ENCODE measurements at places on chromosomes 5 and 9.
A peak's percentile ranks its signal among the peaks of the same experiment; 100 is the strongest.

GRCh38 chr5:68320413-68320986 lies 104.9 kb downstream of the PIK3R1 start:
- no peak for DNase-seq

DNA sequence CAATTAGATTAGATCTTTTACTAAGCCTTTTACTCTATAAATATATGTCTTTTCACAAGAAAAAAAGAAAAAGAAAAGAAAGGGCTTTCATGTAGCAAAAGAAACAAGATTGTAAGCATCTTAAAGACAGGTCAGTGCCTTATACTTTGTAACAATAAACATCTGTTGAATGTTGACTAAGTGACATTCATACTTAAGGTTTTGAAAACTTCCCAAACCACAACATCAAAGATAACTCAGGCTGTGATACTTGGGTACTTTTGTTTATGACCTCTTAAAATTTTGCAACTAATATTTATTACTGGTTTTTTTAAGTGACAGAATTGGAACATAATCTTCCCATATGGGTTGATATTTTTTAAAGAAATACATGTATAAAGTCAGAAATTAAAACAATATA lies 7.4 kb downstream of the GRAMD2B start:
- no peak for DNase-seq

GRCh38 chr9:88587885-88588649 lies 53.1 kb downstream of the NXNL2 start:
- DNase-seq, result peak; percentile 23

GRCh38 chr9:112848316-112849151 lies 42.1 kb downstream of the SLC46A2 start:
- DNase-seq, result peak; percentile 91

- no peak for DNase-seq
These were observed 81.0 kb upstream of the TLE4 start for GRCh38 chr9:79490657-79491248.

DNA sequence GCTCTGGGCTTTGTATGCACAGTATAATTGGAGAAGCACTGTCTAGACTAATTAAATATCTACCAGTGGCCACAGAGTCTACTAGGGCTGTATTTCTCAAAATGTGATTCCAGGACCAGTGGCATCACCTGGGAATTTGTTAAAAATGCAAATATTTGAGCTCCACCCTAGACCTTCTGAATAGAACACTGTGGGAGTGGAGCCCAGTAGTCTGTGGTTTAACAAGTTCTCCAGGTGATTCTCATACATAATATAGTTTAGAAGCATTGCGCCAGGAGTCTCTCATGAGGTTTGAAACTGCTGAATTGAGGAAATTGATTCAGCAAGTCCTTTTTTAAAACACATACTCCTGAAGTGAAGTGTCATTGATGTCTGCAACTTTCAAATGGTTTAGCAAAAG lies 74.7 kb downstream of the FCHO2 start:
- no peak for DNase-seq

DNA sequence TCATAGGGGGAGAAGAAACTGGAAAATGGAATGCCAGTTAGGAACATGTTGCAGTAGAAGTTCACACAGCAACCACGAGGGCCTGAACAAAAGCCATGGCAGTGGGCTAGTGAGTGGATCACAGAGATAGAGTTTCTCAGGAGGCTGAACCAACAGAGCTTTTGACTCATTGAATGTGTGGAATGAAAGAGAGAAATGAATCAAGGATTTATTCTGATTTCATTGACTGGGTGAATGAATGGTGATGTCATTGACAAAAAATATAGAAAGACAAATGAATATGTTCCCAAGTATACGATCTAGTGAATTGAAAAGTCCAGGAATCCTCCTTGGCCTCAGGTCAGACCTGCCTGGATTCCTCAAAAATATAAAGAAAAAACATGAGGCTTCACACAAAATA lies 99.2 kb downstream of the ZNF462 start:
- no peak for DNase-seq

DNA sequence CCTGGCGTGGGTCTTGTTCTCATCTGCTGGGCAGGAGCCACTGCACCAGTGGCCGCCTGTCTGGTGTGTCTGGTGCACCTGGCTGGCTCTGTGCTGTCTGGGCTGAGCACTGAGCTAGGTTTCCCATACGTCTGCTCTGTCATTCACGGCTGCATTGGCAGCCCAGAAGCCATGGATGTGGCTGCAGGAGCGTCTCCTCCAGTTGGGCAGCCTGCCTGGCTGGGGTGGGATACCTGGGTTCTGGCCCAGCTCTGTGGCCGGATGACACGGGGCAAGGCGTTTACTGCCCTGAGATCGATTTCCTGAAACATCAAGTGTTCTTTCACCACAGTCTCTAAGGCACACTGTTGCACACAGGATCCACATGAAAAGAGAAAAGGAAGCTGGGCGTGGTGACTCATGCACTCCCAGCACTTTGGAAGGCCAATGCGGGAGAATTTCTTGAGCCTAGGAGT lies 25.5 kb upstream of the SLC25A51 start:
- peak; percentile 44 for DNase-seq

DNA sequence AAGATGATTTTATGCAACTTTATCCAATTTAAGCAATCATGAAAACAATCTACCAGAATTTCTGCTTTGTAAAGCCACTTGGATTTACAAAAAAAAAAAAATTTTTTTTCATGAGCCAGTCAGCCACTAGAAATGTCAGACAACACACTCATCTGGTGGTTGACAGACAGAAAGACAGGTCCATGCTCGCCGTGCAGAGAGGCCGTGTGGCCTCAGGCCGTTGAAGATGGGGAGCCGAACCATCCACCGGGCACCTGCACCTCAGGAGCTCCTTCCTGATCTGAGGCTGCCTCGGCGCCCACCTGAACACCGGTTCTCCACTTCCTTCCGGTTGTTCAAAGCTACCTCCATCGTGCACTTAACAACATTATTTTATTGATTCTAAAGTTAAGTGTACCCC lies 138.0 kb upstream of the IRX4 start:
- no peak for DNase-seq

GRCh38 chr5:136143763-136144162 lies 11.1 kb downstream of the SMAD5 start:
- DNase-seq, result no peak

GRCh38 chr9:31119890-31120454 lies 1264.5 kb upstream of the ACO1 start:
- DNase-seq, result peak; percentile 54

GRCh38 chr5:91978221-91978882 lies 595.2 kb upstream of the ARRDC3 start:
- DNase-seq, result no peak

- peak; percentile 60 for DNase-seq
These were observed 28.8 kb upstream of the ROR2 start for GRCh38 chr9:91978740-91979414.

DNA sequence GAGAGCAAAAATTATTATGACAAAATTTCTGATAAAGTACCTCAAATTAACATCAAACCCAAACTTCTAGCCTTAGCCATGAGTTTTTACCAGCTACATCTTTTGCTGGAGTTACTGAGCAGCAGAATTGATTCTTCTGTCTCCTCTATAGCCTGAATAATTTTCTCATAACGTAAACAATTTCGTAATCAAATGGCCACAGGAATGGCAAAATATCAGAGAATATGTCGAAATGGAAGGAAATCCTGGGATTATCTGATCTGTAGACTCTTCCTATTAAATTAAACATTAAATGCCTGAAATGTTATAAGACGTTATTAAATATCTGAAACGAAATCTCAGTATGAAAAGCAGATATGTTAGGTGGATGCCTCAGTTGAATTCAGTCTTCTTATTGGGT lies 41.1 kb downstream of the LURAP1L start:
- no peak for DNase-seq

DNA sequence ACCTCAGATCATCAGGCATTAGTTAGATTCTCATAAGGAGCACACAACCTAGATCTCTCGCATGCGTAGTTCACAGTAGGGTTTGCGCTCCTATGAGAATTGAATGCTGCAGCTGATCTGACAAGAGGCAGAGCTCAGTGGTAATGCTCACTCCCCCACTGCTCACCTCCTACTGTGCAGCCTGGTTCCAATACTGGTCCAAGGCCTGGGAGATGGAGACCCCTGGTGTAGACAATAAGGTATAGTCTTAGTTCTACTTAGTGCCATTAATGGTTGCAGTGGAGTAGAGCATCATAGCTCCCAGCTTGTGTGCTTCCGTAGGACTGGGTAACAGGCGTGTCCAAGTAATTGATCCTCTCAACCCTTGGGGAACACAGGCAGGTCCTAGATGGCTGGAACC lies 70.4 kb upstream of the ANKRD55 start:
- DNase-seq, result peak; percentile 31

DNA sequence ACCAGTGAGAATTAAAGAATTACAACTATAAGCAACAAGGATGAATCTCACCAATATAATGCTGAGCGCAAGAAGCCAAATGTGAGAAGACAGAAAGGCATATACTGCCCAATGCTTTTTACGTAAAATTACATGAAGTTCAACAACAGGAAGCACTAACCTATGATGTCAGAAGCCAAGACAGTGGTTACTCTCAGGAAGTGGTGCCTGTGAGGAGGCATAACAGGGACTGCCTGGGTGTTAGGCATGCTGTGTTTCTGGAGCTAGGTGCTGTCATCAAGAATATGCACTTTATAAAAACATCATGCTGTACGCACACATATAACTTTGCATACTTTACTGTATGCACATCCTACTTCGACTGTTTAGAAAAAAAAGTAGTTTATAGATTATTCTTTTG lies 30.1 kb downstream of the FRMD3 start:
- peak; percentile 70 for DNase-seq

GRCh38 chr9:79221084-79221483 lies 350.7 kb upstream of the TLE4 start:
- no peak for DNase-seq

- DNase-seq, result no peak
These were observed 68.1 kb downstream of the GDNF start for GRCh38 chr5:37771731-37772130.

DNA sequence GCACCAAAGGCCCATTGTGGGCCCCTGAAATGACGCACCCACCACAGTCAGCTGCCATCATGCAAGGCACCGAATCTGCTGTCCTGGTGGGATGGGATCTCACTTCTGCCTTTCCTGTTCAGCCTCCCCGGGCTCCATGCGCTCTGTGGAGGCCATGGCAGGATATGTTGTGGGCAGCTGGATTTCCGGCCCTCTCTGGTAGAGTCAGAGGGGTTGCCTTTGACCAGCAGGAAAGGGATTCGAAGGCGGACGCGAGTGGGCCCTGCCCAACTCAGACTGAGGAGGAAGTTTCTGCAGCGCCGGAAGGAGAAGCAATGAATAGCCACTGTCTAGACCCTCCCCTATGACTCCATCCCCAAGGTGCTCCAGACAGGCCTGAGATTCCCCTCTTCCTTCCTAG lies 35.5 kb downstream of the GADD45G start:
- DNase-seq, result no peak

DNA sequence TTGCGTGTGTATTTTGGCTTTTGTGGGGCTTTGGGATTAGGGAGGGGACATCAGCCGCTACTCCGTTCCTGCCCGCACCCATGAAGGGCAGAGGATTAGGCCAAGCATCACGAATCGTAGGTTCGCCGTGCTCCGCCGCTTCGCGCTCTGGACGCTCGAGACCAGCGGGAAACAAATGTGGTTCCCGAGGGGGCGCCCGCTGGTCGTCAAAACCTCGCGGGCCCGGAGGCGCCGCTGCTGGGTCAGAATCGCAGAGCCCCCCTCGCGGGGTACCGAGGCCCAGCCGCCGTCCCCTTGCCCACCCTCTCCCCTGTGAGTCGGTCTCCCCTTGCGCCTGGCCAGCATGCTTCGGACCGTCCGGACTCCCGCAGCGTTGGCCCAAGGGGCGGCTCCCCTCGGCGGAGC lies 2.3 kb upstream of the PAX5 start:
- peak; percentile 36 for DNase-seq

GRCh38 chr5:127564002-127564769 lies 46.7 kb downstream of the PRRC1 start:
- DNase-seq, result peak; percentile 81

DNA sequence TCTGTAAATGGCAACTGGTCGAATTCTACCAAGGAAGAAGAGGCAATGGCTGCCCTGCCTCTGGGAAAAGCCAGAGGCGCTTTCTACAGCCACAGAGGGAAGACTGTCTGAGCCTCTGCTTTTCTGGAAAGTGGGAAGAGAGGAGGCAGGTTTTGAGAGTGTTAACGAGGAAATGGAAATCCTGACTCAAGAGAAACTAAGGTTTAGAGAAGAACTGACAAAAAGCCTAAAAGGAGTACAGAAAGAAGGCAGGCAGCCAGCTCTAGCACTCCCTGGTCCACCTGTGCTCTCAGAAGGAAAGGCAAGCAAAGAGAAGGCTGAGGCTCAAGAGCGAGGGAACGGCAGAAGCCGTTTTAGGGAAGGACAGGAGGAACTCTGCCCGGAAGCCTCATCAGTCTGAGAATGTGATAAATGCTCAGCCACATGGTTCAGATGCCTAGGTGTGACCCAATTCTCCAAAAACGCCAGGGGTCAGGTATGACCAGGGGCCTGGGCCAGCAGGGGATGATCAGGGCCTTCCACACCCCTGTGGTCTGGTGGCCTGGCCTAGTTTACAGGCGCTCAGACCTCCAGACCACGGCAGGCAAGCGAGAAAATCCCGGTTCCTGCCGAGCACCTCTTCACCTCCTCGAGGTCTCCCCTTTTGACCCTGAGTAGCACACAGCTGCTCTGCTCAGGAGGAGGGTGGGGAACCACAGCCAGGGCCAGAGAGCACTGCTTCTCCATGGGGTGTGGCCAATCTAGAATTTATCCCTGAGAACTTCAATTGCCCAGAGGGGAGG lies 79.9 kb upstream of the FBXW11 start:
- DNase-seq, result no peak

DNA sequence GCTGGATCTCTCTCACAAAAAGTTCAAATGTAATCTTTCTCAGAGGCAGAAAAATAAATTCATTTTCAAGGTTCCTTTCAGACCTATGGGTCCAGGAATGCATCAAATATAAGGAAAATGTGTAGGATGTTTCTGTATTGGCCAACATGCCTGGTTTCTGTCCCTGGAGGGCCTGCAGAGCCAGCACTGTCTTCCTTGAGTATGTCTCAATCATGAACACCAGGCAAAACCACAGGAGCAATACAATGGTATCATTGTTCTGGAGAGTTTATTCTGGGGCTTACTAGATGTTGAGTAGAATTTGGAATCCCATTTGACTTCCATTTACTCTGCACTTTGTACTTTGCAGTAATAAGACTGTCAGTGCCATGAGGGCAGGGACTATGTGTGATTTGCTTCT lies 23.5 kb downstream of the INSYN2B start:
- peak; percentile 31 for DNase-seq

- peak; percentile 29 for DNase-seq
These were observed 24.9 kb downstream of the MELK start for GRCh38 chr9:36597412-36598178.

DNA sequence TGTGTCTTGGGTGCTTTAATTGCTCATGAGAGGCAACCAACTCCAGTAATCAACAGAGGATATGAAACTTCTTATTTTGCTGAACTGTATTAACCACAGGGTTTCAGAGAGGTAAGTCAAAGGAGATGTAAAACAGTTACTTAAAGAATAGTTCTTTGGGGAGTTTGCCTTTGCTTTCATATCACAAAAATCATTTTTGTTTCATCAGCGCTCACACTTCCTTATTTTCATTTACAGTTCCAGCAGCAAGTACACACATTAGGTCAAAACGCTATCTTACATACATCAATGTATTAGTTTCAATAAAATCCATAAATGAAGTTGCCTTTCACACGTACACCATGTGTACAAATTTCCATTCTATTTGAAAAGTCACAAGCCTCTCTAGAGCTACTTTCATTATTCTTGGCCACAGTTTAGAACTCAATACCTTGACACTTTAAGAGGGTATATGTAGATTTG lies 50.1 kb downstream of the ST8SIA4 start:
- DNase-seq, result peak; percentile 58

Data from NB4 (cell line).